Pons (tissue), 1 donor: ENCODE measurements at places on chromosomes 5 and 9.

DNA sequence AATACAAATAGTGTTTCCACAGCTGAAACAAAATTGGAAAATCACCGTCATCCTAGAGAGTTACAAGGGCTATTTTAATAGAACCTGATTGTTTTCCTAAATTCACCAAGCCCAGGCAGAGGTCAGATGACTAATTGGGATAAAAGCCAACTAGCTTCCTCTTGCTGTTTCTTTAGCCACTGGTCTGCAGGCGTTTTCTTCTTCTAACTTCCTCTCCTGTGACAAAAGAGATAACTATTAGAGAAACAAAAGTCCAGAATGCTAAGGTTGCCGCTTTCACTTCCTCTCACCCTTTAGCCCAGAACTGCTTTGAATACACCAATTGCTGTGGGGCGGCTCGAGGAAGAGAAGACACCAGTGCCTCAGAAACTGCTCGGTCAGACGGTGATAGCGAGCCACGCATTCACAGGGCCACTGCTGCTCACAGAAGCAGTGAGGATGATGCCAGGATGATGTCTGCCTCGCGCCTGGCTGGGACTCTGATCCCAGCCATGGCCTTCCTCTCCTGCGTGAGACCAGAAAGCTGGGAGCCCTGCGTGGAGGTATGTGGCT is at the start of gene TLR4:
Gene TLR4, plus strand, starts transcription at position 380 of the 552 bp plus-strand sequence. Its CDS starts 70 bp downstream, at position 450.
- peak; percentile 96 for DNase-seq

GRCh38 chr5:73344835-73345234 is 103.7 kb downstream of the FOXD1 start:
- DNase-seq: no peak

DNA sequence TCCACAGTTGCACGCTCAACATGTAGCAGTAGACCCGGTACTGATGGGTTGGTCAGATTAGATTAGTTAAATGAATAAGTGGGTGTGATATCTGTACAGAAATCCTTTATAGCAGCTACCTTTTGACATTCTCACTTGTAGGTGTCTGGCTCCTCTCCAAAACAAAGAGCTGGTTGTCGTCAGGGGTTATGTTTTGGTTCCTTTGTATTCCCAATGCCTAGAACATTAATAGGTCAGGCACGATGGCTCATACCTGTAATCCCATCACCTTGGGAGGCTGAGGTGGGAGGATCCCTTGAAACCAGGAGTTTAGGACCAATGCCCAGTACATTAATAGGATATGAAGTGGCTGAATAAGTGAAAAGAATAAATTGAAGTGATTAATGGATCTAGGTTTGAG is 182.1 kb downstream of the SNCAIP start:
- no peak for DNase-seq

DNA sequence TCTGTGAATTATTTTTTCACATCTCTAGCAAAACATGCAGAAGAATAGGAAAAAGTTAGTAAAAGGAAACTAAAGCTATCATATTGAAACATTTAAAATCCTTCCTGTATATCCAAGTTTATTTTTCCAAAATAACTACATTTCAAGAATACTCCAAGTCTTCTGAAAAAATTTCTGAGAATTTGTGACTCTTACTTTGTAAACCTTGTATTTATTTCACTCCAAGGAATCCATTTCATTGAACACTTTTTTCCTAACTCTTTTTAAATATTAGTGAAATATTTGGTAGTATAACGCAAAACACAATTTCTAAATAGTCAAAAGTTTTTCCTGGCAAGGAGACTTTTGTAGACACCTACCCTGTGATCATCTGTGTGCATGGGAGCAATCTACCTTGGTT is 19.3 kb downstream of the ECM2 start:
- DNase-seq: no peak

DNA sequence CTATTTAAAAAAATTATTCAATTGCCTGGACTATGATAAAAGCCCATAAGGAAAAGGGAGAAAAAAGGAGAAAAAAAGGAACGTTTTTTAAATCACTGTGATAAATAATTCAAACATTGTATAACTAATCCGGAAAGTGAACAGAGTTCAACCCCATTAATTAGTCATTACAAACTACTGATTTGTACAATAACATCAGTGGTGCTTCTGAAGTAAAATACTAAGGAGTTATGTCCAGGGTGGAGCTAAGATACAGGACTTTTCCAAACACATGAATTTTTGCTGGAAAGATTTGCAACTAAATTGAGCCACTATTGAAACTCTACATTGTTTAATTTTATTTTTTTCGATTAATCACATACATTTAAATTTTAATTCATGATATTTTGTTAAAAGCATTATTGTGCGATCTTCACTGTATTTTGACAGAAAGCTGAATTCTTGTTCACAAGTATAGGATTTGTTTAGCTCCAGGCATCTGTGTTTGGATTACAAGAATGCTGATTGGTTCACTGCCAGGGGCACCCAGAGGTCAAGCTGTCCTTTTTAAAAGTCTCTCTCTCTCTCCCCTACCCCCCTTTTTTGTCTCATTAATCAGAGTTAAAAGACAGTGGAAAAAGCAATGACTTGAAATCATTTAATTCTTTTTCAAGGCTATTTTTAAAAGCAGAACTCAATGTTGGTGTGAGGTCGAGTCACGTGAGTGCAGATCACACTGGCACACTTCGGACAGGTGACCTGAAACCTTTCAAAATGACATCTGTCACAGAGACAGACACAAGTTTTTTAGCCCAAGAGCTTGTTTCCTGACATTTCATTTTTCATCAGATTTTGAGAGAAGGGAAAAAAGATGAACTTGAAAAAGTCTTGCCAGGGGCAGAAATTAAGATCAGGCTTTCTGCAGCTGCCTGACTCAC is 387.3 kb downstream of the NR2F1-AS1 start:
- no peak for DNase-seq

- DNase-seq: no peak
Observed at GRCh38 chr5:115231598-115231997, 31.1 kb downstream of the PGGT1B start.

GRCh38 chr5:143205386-143205785 is 198.1 kb downstream of the NR3C1 start:
- DNase-seq: no peak

- no peak for DNase-seq
Observed at GRCh38 chr5:76787237-76787636, 31.6 kb upstream of the F2RL1 start.

DNA sequence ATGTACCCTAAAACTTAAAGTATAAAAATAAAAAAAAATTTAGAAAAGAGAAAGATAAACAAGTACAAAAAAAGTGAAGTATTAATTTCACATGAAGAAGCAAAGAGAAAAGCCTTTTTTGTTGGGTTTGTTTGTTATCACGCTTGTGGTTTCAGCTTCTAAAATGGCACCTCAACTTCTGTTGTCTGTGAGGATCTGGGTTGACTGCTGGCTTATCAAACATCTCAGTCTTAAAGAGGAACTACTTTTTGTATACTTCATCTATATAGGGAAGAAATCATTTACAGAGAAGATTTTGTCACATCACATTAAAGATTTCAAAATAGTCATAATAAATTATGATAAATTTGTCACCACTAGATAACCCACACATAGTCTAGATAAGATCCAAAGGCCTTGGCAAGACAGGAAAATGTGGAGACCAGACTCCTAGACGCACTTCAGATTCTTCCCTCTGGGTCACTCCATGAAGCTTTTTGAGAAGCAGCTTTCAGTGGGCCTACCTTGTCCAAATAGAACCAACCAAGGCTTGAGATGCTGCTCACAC is 8.8 kb upstream of the ADGRV1 start:
- DNase-seq: no peak

DNA sequence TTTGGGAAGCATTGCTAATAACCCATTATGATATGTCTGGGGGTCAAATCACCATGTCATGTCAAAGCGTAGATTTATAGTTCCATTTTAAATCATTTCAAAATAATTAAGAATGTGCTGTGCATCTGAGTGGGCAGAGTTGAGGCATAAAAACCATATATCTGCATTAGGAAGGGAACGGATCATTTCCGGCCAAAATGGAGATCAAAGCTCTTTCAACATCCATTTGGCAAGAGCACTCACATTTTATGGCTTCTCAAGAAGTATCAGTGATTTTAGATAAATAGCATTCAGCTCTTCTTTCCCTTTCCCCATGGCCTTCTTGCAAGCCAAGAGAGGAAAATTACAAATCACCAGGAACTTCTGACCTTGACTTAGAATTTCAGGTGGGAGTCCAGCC is 89.9 kb downstream of the HSPA4 start:
- DNase-seq: no peak

DNA sequence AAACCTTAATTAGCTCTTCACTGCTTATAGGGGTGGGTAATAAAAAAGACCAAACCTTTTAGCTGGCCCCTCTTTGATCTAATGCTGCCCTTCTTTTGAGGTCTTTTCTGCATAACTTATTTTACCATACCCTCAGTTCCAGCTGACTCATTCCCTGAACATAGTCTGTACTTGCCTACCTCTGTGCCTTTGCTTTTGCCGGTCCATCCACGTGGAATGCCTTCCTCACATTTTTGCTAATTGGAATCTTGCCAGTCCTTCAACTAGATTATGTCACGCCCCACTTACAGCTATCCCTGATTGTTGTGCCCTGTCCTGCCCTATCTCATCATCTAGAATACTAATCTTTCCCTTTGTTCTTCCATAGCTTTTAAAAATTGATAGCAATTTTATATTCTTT is 44.2 kb downstream of the FAF2 start:
- no peak for DNase-seq

GRCh38 chr5:173003360-173003759 is 19.8 kb downstream of the ATP6V0E1 start:
- DNase-seq: no peak

DNA sequence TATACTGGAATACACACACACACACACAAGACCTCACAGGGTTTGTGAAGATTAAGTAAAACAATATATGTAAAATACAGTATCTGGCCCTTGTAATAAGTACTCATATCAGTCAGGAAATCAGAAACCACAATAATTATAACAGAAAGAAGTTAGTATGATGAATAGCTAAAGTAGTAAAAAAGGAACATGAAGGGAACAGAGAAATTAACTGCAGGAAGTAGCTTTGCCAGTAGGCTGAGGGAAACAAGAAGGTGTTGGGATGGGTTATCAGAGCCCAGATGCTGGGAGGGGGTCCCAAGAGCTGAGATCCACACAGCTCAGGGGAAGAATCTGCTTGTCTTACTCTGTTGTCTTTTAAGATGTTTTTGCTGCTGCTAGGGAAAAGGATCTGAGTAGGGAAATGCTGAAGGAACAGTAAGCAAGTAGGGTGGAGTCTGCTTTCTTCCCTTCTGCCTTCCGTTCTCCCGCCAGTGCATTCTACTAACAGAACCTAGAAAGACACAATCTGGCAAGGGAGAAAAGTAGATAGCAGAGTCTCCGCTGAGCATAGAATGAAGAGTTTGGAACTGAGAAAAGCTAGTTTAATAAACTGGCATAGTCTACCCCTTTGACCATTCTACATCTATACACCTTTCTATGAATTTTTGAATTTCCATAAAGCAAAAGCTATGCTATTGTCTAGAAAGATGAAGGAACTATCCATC is 55.3 kb upstream of the ALDH1A1 start:
- DNase-seq: no peak

- DNase-seq: no peak
Observed at GRCh38 chr5:161925960-161926359, 78.0 kb downstream of the GABRA1 start.

- DNase-seq: no peak
Observed at GRCh38 chr5:173237143-173237874, 2.3 kb upstream of the NKX2-5 start.

DNA sequence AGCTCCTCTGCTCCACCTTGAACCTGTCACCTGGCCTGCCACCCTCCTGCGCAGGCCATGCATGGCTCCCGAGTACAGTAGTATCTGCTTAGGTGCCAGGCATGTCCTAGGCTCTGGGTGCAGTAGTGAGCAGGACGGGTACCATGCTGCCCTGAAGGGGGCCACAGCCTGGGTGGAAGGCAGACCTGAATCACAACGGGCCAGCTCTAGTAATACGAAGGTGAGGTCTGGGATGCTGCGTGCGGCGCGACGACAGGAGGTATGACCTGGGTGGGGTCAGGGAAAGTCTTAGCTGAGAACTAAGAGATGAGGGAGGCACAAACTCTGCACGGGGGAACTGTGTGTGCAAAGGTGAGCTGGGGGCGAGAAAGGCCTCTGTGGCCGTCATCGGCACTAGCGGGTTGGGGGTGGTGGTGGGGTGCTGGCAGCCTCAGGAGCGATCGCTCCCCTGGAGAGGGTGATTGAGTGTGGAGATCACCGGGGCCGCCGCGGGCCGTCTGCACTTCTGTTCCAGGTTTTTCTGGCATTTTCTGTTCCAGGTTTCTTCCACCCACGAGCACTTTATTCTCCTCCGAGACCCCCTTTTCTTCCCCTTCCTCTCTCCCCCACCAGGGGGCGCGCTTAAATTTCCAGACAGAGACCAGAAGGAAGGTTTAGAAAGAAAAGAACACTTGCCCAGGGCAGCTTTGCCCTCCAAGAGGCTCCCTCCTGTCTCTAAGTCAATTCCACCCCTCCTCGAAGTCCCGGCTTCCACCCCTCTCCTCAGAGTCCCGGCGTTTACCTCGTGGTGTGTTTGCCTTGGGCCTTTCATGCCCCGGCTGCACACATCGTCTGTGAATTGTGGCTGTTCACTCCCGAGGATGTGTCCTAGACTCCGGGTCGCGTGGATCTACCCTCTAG is 15.1 kb downstream of the PDLIM4 start:
- no peak for DNase-seq

DNA sequence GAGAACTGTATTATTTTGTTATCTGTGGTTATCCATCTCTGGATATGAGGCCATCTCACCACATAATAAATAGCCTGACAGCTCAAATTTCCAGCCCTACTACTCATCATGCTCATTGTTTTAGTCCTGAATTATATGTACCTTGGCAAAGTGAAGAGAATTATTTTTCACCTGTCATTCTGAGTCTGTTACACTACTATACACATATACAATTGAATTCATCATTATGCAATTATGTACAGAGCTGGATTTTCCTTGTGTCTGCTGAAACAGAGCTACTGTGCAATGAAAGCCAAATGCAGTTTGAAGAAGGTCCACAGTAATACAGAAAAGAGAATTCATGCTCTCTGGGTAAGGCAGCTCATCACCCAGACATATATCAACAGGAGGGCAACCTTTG is 28.5 kb downstream of the ESM1 start:
- no peak for DNase-seq

GRCh38 chr9:36486329-36486932 is 86.3 kb upstream of the MELK start:
- no peak for DNase-seq

DNA sequence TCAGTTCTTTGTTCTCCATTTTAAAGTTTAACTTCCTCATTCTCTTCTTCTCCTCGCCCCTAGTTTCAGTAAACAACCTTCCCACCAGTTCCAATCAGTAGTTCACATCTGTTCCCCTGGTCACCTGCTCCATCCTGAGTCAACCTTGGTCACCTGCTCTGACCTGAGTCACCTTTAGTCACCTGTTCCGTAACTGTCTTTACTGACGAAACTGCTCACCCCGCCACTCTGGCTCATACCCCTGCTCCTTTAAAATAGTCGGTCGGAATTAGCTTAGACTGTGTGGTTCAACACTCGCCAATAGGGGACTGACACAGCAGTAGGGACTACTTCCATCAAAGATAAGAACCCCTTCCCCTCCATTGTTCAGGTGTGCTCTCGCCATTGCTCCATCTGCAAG is 76.3 kb upstream of the GPBP1 start:
- no peak for DNase-seq
